ENCODE measurements at places on chromosomes 7 and 10.

GRCh38 chr7:14761510-14762296 lies 140.8 kb downstream of the DGKB start:
- DNase-seq: no peak

DNA sequence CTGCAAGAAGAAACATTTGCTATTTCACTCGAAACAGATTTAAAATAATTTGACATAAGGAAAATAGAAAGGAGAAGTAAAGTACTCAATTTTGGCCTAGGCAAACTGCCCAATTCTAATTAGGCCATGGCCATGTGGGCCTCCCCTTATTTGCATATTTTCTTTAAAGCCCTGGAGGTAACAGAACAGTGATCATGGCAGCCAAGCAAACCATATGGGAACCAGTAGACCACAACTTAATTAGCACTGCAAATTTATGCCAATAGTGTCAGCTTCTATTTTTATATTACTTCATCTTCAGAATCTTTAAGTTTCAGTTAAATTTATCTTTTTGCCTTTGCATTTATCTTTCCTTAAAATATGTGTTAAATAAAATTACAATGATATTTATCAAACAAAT lies 63.3 kb upstream of the THSD7A start:
- DNase-seq: no peak

DNA sequence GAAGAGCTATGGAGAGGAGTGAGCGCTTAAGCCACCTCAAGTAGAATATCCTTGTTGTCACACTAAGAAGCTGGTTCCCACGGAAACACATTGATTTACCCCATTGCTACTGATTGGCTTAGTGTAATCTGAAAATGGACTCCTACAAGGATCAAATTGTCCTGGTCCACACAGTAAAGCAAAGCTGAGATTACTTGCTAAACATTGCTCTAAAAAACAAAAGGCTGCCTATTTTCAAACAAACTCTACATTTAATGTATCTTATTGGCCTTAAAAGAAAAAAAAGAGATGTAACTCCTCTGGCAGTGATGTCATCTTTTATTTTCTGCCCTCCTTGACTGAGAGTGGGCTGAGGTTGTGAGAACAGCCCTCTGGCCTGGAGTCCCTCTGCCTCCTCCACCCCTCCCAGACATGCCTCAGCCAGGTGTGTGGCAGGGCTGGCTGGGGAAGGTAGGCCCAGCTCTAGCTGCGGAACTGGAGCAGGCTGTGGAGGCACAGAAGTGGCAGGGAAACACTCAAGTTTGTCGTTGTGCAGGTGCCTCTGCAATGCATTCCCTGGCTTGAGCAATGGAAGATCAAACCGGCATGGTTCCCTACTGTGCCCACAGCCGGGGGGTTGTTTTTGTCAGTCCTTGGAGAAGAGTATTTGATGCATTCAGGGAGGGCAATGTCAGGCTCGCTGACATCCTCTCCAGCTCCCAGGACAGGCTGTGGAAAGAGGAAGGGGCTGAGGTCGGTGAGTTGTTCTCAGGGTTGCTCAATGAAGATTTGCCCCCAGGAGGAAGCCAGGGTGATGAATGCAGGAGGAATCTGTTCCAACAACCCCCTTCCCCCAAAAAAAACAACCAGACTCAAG lies 9.1 kb downstream of the KLF6 start:
- no peak for DNase-seq

DNA sequence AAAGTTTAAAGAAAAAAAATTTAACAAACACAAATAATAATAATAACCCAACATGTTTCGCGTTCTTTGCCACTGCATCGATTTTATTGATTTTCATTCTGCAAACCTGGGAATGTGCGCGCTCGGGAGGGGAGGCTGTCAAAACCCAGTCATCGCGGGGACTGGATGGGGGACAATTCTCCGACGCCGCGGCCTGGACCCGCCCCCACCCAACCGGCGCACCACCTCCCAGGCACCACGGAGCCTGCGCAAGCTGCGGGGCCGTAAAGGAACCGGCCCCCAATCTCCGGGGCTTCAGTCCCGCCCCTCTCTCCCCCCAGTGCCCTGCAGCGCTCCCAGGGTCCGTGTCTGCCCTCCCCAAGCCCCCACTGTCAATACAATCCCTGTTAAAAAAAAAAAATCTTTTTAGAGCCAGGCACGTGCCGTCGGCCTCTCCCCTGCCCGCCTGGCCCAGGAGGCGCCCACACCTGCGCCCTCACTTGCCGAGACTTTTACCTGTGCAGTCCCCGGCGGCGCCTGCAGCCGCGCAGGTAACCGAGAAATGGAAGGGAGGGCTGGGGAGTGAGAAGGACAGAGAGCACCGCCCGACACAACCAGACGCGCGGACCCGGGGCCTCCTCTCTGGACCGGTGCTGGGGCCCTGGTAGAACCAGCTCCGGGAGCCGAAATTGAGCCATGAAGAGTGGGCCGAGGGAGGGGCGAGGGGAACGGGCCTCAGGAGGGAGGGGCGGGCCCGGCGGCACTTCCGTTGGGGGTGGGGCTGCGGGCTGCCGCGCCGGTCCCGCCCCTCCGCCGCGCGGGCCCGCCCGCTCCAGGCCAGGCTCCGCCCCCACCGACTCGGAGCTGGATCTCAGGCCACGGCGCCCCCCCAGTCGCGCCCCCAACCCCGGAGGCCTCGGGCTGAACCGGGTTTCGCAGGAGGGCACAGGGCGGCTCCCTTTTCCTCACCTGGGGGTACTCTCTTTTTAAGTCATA lies 7.6 kb upstream of the ZNF503 start:
- peak; percentile 23 for DNase-seq

DNA sequence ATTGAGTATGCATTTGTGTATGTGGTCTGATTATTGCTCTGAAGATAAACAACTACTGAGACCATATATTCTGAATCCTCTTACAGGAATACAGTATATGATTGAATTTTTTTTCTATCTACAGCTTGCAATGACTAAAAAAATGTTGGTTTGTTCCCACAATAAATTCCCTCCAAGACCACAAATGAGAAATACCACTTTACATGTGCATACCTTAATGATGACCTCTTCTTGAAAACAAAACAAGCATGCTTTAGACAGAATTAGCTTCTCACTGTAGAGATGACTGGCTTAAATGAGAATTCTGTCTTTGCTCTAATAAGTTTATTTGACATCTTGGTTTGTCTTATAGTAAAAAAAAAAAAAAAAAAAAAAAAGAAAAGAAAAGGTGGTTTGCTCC lies 241.5 kb downstream of the PCDH15 start:
- no peak for DNase-seq

GRCh38 chr10:72308320-72308987 lies 34.7 kb downstream of the DDIT4 start:
- DNase-seq: no peak

GRCh38 chr7:134723892-134724291 lies 55.5 kb upstream of the CALD1 start:
- no peak for DNase-seq

- no peak for DNase-seq
Observed at GRCh38 chr10:103638948-103639347, 145.4 kb downstream of the NEURL1 start.

- no peak for DNase-seq
Observed at GRCh38 chr7:8509621-8510020, 76.2 kb downstream of the NXPH1 start.

DNA sequence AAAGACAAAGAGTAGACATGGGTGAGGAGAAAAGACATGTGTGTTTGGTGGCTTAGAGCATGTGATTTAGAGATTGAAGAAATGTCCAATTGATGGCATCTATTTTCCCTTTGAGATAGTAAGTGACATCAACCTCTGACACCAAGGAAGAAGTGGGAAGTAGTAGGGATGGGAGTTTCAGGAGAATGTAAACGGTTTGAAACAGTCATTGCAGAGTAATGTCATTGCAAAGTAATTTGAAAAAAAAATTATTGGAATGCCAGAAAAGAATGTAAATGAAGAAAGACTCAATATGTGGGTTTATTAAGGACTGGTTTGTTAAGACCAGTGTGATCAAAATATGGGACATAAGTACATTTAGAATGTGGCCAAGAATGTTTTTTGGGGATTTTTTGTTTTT lies 26.6 kb downstream of the GNG11 start:
- DNase-seq: no peak

DNA sequence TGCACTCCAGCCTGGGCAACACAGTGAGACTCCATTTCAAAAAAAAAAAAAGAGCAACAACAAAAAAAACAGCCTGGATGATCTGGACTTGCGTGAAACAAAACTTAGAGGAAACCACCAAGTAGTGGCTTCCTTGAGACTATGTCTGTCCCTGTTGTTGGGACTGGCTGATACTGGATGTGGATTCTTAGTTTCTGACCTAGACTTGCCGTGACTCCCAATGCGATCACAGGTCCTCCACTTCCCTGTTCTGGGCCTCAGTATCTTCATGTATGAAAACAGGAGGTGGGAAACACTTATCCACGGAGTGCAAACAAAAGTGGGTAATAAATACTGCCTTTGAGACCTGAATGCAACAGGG lies 125.7 kb downstream of the PRPF18 start:
- DNase-seq: no peak

- no peak for DNase-seq
Observed at GRCh38 chr10:23373156-23373555, 28.6 kb upstream of the C10orf67 start.

DNA sequence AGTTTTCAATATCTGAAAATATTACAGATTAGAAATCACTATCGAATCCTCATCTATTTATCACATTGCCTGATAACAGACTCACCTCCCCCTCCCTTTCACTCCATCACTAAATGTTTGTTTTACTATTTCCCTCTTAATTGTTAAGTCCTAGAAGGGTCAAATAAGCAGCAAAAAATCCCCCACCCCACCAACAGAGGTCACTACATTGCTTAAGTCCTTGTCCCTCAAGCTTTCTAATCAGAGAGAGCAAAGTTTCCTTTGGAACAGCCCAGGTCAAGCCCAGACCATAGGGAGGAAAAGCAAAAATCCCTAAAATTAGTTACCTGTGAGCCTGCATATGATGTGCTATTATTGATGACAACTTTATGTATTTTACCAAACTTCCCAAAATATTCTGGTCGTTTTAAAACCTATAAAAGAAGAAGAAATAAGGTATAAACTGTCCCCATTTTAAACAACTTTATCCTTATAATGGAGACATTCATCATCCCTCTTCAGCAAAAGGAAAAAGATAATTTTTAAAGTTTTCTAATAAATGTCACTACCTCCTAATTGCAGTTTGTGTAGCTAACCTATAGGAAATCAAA lies 95.0 kb downstream of the CNOT4 start:
- DNase-seq: peak; percentile 47

GRCh38 chr10:16440396-16441133 lies 3.8 kb downstream of the PTER start:
- no peak for DNase-seq

- DNase-seq: no peak
Observed at GRCh38 chr10:129870474-129870757, 93.7 kb downstream of the EBF3 start.

GRCh38 chr7:54864663-54865062 lies 105.7 kb upstream of the SEC61G start:
- DNase-seq: no peak

DNA sequence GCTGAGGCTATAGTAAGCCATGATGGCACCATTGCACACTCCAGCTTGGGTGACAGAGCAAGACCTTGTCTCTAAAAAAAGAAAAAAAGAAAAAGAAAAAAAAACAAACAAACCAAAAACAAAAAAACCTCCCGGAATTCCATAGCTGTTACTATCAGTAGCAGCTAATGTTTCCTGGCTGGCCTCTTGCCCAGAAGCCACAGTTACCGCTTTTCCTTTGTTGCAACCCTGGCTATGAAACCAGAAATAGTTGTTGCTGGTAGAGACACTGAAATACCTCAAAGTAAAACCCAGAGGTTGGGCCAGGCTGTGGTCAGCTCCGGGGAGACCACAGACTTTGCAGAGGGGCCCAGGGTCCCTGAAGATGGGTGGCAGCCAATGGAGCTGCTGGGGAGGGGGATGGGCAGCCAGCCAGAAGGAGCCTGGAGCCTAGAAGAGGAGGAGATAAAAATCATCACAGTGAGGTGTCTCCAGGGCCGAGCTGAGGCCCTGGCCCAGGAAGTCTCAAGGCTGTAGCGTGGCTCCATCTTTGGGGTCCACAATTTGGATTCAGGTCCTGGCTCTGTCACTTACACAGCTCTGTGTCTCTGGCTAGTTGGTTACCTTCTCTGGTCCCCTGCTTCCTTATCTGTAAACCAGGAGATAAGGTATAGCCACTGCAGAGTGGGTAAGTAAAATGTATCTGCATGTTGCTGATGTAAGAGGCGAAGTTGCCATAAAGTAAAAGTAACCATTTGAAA lies 3.4 kb upstream of the CHST12 start:
- peak; percentile 88 for DNase-seq

DNA sequence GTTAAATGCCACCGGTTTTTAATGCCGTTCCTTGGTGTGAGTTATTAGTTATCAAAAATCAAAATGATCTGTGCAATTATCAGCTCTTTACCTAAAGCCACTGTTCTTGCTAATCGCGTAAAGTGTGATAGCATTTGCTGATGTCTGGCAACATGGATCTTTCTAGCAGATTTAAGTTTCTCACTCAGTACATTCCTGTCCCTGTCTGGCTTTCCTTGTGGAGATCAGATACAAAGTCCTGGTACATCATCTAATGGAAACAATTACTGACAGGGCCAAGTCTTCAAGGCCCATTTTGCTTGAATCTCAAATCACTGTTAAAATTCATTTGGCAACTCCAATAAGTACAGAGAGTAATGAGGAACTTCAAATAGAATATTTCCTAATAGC lies 755.7 kb downstream of the AUTS2 start:
- DNase-seq: no peak

- DNase-seq: no peak
Observed at GRCh38 chr10:27399871-27400270, 104.2 kb upstream of the RAB18 start.

GRCh38 chr10:6593241-6593671 lies 13.2 kb upstream of the PRKCQ start:
- peak; percentile 86 for DNase-seq

DNA sequence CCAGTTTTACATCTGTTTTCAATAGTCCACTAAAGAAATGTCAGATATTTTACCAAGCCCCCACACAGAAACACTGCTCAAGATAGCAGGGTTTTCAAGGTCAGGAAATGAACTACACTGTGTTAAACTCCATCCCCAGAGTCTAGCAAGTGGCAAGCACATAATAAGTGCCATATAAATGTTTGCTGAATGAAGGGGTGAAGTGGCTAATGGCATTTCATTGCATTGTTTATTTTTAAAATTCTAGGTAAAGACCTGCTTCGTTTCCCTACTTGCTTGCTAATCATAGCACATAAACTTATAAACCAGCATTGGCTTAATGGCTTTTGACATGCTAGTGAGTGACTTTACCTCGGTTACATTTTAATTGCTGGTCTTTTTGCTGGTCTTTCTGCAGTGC lies 322.6 kb downstream of the GRID1 start:
- no peak for DNase-seq

DNA sequence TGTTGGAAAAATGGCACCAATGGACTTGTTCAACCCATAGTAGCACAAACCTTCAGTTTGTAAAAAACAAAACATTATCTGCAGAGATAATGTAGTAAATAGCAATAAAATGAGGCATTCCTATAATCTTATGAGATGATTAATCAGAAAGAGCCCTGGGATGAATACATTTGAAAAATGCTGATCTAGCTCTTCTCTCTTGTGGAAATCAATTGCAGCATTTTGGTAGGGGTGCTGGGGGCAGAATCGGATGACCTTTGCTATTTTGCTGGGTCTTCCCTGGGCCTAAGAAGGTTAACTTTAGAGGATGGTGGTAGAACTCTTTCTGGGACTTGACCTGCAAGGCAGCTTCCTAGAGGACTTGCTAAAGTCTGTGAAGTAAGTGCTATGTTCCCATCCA lies 163.5 kb downstream of the ADRA2A start:
- no peak for DNase-seq
